Ovary (tissue), 10 donors: ENCODE measurements at places on chromosomes 13 and 19.
A peak's percentile ranks its signal among the peaks of the same experiment; 100 is the strongest.

GRCh38 chr19:16036397-16036925 lies 39.8 kb upstream of the TPM4 start:
- no peak for DNase-seq

DNA sequence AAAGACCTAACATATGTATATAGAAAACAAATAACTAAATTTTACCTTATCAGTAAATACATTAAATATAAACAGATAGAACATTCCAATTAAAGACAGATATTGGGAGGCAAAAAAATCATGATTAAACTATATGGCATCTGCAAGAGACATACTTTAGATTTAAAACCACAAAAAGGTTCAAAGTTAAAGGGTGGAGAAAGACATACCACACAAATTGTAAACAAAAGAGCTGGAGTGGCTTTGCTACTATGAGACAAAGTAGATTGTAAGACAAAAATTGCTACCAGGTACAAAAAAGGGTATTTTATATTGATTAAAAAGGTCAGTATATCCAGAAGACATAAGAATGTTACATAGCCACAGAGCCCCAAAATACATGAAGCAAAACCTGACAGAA lies 200.2 kb downstream of the KCNRG start:
- DNase-seq: no peak

GRCh38 chr13:33348366-33348765 lies 62.8 kb upstream of the STARD13 start:
- no peak for DNase-seq

DNA sequence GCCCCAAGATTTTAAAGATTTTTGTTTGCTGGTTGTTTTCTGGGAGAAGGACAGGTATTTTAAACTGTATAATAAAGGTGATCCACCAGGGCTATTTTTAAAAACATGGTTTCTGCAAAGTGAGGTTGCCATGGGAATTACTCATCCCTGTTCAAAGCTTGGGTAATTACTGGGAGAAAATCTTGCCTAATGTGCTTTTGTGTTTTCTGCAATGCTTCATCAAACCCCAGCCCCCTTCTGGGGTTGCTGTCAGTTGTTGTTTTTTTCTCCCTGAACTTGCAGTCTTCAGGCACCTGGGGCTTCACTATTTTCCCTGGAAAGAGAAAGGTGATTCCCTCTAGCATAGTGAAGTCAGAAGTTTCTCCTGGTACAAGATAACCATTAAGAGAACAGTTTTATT lies 277.2 kb downstream of the NALCN start:
- DNase-seq: no peak

- DNase-seq: no peak
Measured at GRCh38 chr19:35553385-35554000, 8.1 kb downstream of the TMEM147 start.

GRCh38 chr13:48838193-48838973 lies 137.3 kb upstream of the FNDC3A start:
- no peak for DNase-seq

DNA sequence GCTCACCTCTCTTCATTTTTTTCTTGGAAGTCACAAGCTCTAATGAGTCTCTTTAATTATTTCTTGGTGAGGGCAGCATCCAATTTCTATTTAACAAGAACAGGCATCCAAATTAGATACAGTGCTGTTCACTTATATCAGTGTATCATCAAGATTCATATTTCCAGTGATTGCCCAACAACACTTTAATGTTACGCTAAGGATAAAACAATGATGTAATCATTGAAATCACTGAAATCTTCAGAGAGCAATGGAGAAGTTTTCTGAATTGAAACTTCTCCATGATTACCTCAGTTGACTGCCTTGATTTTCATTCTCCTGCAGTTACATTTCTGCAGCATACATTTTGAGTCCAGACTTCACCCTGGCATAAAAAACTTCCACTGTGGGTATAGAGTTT lies 17.1 kb upstream of the LRCH1 start:
- no peak for DNase-seq

- no peak for DNase-seq
Measured at GRCh38 chr19:48760504-48761205, 5.3 kb downstream of the FGF21 start.

DNA sequence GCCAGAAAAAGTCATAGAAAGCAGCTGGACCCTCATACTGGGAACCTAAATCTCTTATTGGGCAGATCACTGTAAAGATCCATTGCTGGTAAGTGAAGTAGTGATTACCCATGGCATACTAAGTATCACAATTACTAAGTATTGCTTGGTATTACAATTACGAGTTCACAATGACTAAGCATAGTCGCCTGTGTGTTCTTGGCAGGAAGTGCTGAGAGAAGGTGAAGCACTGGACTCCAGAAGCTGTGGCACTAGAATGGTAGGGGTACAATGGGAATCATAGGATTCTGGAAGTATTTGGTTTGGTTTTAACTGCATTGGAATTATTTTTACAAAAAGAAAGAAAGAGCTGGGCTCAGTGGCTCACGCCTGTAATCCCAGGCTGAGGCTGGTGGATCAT lies 20.3 kb downstream of the LGALS16 start:
- DNase-seq: no peak

DNA sequence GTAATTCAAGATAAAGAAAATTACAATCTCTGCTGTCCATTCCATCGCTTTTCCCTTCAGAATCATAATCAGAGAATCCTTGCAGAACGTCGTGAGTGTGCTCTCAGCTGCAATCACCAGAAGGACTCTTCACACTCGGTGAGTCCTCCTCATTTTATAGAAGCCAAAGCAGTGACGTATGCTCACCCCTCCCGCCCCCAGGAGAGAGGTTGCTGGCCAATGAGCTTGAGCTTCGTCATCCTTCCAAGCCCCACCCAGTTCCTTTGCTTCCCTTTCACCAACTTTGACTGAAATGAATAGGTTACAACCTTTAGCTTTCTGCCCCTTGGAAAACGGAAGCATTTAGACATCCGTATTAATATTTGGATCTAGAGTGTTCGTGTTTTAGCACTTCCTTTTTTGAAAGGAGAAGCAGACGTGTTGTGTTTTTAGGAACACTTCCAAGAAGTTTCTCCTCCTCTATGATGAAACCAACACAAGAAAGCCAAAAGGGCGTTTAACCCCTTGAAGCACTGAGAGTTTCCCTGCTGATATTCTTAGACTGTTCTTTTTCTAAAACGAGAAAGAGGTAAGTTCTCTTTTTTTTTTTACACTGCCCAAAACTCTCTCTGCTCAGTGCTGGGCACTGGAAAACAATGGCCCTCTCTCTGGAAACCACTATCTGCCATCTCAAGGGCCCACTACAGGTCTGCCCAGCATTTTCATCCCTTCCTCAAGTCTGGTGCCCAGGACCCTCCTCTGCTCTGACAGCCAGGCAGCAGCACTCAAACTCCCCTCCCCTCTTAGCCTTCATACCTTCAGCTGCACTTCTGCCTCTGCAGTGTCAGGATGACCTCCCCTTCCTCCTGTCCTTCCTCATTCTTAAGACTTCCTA lies 44.3 kb upstream of the CEACAM21 start:
- DNase-seq: peak; percentile 24
